ENCODE measurements at places on chromosomes 6 and 20.

DNA sequence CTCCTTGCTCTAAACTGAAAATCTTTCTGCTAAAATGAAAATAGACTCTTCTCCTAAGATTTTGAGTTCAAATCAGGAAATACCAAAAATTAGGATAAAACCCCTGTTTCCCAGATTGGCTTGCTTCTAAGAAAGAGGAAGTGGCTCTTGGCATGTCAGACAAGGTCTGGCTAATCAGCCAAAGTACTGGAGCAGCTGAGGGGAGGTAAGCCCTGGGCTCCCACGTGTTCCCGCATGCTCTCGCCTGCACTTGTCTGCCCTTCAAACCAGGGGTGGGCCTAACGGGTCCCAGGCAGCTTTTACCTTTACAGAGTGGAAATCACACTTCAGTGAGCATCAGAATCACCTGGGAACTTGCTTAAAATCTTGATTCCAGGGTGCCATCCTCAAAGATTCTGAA, 43.2 kb upstream of the GABRR1 start:
- DNase-seq = no peak

- DNase-seq = no peak
These were observed 14.1 kb upstream of the HCK start for GRCh38 chr20:32037929-32038328.

DNA sequence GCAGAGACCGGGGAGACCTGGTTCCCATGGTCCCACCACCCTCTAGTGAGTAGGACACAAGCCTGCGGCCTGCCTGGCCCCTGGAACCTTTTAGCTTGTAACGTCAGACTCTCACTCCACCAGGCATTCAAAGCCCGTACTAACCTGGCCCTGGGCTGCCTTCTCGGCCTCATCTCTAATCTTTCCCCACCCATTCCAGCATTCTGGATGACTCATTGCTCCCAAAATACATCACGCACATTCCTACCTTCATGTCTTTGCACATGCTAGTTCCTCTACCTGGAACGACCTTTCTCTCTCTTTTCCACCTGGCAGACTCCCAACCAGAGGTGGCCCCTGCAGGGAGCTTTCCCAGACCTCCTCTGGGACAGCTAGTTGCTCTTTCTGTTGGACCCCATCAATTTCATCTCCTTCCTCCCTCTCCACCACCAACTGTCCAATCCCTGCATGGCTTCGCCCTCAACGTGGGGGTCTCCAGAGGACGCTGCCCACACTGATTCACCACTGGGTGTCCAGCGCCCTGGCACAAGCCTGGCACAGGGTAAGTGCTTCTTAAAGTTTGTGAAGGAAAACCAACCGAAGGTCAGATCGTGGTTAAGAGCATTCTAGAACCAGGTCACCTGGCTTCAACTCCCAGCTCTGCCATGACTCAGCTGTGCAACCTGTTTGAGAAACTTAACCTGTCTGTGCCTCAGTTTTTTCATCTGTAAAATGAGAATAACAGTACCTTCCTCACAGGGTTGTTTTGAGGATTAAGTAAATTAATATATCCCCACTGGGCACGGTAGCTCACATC, 35.2 kb downstream of the JPH2 start:
- no peak for DNase-seq

DNA sequence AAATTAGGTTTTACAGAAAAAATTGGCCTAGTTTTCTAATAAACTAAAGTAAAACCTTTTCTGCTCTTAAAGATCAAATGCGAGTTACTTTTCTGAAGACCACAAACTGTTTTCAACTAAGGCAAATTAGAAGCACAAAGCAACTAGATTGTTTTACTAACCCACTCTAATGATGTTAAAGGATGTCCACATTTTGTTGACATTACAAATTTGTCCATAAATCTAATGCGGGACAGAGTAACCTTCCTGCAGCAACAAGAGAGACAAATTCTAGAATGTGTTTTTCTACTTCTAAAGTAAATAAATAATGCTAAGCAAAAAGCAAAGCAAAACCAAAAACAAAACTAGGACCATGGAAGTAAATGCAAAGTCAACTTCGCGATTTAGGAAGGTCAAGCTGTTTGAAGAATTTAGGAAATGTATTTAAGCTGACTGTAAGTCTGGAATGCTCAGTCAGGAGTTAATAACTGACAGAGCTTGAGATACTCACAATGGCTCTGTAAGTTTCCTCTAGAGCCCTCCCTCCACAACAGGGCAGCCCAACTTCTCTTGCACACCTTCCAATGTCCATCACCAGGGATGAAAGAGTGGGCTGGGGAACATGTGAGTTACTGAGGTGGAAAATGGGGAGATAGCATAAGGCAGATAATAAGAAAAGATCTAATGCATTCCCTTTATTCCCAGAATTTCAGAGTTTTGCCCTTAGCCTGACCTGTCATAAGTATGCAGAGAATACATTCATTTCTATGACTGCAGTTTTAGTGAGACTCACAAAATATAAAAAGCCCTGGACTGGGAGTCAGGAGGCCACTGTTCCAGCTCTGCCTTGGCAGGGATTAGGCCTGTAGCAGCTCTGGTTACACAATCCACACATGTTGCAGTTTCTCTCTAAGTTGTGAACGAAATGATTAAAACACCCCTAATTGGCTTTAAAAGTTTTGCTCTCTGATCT, 158.8 kb downstream of the FOXA2 start:
- DNase-seq = no peak

- DNase-seq = no peak
These were observed 12.9 kb downstream of the BANF2 start for GRCh38 chr20:17712708-17713107.

- no peak for DNase-seq
These were observed 346.6 kb downstream of the C6orf118 start for GRCh38 chr6:164962805-164963204.

DNA sequence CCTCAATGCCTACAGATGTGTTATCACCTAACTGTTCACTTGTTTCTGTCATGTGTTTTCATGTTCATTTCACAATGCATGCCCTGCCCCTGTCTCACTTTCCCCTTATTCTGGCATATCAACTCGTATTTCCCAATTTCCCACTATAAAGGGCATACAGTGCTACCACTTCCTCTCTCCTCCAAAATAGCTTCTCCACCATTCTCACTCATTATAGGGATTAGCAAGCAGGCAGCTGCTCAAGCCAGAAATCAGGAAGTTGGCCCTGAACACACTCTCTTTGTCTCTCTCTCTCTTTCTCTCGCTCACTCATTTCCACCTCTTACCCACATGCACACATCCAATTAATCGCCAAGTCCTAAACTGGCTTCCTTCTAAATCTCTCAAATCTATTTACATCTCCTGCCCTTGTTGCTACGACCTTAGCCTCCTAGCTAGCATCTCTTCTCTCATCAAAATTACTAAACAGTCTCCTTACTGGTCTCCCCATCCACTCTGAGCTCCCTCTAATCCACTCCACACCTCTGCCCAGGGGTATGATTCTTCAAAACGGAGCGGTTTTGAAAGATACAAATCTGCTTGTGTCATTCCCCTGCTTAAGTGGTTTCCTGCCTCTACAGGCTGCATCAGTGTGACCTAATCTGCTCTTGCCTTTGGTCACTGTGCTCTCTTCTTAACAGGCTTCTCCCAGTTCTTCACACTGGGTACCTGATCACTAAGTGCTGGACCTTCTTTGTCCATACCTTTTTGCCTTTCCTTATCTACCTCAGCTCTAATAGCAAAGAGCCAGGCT, 196.2 kb downstream of the BTBD9 start:
- DNase-seq = no peak

GRCh38 chr6:143003676-143004075, 57.0 kb upstream of the AIG1 start:
- no peak for DNase-seq

GRCh38 chr6:31677955-31678354, 2.9 kb downstream of the LY6G5C start:
- no peak for DNase-seq

DNA sequence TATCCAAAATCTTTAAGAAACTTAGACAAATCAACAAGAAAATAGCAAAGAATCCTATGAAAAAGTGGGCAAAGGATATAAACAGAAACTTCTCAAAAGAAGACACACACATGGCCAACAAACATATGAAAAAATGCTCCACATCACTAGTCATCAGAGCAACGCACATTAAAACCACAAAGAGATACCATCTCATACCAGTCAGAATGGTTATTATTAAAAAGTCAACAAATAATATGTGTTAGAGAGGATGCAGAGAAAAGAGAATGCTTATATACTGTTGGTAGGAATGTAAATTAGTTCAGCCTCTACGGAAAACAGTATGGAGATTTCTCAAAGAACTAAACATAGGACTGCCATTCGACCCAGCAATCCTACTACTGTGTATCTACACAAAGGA, 212.0 kb upstream of the DTNBP1 start:
- DNase-seq = no peak

DNA sequence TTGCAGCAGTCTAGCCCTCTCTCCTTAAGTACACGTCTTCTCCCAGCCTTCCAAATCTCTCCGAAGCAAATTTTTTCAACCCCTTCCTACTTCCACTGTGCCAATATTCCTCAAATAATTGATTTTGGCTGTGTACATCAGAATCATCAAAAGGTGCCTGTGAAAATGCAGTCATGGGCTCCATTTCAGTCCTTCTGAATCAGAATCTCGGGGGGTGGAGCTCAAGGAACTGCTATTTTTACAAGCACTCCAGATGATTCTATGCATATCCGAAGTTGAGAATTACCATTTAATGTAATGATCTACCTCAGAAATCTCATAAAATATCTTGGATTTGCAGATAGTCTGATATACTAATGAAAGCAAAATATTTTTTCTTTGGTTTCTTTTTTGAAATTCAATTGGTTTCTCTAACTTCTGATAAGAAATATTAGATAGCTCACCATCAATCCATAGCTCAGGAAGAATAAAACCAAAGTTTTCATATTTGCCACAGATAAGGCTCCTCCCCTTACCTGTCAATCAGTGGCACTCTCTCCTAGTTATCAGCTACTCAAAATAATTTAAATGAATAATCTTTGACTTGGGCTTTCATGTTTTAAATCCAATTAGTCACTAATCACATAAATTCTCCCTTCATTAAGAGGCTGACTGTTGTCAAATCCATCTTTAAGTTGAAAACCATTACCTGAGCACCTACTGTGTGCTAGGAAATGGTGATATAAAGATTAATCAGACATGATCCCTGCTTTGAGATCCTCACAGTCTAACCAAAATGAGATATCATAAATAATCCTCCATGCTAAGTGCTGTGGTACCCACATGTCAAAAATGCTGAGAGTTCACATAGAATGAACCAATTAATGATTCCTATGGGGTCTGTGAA, 36.4 kb upstream of the STXBP5 start:
- no peak for DNase-seq

- no peak for DNase-seq
These were observed 63.3 kb upstream of the BLCAP start for GRCh38 chr20:37590938-37591490.

GRCh38 chr6:12974551-12974950, 258.0 kb downstream of the PHACTR1 start:
- DNase-seq = no peak

DNA sequence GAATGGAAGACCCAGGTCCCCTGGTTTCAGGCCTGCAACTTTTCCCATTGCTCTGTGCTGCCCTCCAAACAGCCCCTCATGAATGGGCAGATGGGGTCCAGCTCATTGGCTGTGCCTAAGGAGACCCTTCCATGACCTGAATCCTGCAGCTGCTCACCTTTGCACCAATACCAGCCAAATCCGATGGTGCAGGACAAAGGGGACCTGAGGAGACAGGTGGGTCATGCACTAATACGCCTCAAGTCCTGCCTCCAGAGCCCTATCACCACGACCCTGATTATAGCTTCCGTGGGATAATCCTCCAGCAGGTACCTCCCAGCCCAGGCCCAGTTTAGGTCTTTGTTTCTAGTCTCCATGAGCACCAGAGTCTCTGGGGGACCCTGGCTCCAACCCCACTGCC, 16.8 kb downstream of the TREM1 start:
- DNase-seq = no peak

GRCh38 chr6:166152660-166153059, 15.0 kb downstream of the TBXT start:
- no peak for DNase-seq

DNA sequence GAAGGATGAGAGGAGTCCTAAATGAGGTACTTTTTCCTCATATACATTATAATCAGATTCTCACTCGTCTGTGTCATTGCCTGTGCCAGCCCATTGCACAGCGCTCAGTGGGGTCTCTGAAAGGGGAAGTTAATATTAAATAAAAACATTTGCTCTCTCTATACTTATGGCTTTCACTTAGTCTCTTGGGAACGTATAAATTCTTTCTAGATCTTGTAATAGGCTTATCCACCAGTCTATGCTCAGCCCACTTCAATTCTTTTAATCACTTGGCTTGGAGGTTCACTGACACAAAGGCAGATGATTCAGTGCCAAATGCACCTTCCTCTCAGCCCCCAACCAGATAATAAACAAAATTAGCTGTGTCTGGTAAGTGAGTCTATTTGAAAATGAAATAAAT, 164.3 kb upstream of the OGFRL1 start:
- no peak for DNase-seq

- DNase-seq = no peak
These were observed 1.6 kb downstream of the SRPK1 start for GRCh38 chr6:35919085-35919826.

DNA sequence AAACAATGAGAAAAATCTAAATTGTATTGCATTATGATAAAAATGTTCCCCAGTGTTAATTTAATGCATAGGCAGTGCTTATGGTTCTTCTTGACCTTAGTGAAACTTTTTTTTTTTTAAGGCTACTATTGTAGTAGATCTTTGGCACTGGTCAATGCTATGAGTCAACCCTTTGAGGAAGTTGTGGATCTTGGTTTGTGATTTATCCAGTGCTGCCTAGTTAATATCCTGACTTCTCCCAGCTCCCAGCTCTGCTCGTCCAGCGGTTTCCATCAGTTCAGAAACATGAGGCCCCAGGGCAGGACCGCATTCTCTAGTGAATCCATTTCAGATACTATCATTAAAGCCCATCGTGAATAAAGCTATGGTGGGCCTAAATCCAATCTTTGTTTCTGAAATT, 364.5 kb upstream of the JARID2 start:
- DNase-seq = no peak
